ENCODE measurements at places on chromosomes 4 and X.
A peak's percentile ranks its signal among the peaks of the same experiment; 100 is the strongest.

GRCh38 chr4:143358923-143359643, 22.4 kb downstream of the GAB1 start:
- no peak for DNase-seq

DNA sequence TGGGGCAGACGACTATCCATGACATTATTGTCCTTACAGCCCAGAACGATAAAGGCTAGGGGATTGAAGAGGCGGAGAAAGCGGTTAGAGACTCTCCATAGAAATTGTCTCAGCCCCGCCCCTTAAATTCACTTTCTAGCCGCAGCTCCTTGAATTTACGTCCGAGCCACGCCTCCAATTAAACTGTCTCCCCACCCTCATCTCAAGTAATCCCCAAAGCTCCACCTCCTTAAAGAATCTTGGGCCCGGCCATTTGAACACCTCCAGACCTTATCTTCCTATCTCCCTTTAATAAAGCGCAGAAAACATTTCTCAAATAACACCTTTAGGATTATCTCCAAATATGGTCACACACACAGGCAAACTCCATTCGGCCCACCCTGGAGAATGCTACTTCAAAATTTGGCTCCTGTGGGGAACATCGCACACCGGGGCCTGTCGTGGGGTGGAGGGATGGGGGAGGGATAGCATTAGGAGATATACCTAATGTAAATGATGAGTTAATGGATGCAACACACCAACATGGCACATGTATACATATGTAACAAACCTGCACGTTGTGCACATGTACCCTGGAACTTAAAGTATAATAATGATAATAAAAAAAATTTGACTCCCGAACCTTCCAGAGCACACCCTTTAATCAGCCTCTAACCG, 7.2 kb upstream of the MAGIX start:
- peak; percentile 27 for DNase-seq

DNA sequence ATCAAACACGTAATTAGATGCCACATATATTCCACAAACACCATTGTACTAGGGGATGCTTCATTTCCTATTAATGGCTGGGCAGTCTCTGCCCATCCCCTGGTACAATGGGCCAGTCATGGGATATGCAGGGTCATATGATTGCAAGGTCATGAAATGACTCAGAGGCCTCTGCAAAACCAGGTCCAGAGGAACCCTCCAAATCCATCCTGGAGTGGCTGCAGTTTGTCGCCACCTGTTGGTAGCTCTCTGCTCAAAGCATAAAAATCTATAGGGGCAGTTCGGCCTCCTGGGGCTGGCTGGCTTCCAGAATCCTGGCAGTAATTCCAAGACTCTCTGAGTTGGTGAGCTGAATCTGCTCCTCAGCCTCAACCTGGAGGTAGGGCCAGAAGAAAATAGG, 22.9 kb upstream of the PUDP start:
- DNase-seq, result no peak

DNA sequence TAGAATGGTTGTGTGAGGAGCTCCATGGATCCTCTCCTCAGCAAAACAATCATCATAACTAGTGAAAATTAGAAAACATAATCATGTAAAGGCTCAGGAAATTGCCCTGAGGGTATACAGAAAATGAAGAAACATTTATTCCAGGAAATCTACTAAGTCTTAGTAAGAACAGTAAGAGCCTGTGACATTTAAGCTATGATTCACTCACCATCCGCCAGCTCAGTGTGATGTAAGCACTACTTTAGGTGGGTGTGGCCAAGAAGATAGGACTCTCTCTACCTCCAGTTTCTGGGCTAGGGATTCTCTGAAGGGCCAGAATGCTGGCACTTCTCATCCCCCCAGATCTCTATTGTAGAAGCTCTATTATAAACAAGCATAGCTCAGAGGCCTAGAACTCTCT, 147.5 kb downstream of the DLG3 start:
- DNase-seq, result no peak

- DNase-seq, result no peak
Observed at GRCh38 chr4:140135529-140136088, 18.4 kb downstream of the MAML3 start.

GRCh38 chrX:12042615-12043014, 95.7 kb upstream of the FRMPD4 start:
- no peak for DNase-seq

DNA sequence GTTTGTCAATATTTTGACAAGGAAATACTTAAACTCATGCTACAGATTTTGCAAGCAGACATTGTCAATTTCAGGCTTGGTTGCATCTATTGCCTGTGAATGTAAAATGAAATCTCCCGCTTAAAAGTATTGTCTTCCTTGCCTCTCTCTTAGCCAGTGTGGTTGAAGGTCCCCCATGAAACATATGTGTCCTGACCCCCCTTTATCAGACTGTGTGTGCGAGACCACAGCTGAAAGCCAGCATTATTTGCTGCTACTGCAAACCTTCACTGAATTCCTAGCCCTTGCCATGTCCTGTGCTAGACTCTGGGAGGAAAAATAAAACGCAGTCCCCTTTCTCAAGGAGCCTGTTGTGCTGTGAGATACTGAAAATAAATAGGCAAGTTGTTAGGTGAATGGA, 16.6 kb upstream of the CLNK start:
- no peak for DNase-seq

DNA sequence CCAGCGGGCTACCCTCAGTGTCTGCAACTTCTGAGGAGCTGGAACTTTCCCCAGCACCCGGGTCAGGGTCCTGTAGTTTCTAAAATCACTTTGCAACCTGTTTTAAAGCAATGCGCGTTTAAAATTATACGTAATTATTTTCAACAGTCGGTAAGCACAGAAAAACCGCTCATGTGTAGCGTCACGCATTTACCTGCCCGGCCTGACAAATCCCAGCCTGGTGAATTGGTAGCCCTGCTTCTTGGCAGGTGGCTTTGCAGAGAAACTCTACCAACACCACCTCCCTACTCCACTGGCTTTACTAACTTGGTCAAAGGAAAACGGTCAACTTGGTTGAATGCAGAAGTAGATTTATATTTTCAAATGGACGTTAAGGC, 640 bp downstream of the BANK1 start:
- DNase-seq, result no peak

DNA sequence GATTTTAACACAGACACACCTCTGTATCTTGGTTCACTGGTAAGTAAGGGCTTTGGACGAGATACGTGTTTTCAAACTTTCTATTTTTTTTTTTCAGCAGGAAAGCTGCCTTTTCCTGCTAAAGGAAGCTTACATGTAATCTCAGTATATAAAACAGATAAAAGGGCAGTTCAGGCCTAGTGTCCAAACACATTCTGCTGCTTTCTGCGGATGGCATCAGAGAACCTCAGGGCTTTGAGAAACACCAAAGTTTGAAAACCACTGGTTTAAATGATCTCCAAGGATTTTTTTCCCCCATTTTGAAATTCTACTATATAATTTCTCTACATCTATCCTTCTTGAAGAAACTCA, 76.0 kb downstream of the ZAR1 start:
- DNase-seq, result no peak

DNA sequence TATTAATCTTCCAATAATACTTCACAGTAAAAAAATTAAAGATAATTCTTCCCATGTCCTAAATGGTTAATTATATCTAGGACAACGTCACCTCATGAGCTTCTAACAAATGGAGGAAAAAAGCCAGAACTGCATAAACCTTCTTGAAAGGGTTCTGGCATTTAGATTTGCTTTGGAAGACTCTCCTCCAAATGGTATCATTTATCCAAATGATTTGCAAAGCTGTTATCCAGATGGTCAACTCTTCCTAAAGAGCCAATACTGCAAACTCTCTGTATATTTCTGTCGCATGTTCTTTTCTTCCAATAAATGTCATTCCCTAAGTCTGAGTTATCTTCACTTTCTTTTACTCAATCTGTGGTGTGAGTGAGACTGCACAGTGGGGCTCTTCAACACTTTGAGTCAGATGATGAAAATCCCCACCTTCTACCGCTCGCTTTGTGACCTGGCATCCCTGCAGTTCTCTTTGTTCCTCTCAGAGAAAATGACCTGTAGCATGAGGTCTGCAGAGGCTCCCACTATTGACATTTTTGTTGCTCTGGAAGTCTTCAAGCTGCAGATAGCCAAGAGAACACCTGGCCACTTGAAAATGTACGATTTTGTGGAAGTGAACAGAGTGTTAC, 52.9 kb downstream of the TMEM150C start:
- DNase-seq, result no peak

GRCh38 chr4:8305851-8306471, 36.4 kb downstream of the HTRA3 start:
- DNase-seq, result no peak

DNA sequence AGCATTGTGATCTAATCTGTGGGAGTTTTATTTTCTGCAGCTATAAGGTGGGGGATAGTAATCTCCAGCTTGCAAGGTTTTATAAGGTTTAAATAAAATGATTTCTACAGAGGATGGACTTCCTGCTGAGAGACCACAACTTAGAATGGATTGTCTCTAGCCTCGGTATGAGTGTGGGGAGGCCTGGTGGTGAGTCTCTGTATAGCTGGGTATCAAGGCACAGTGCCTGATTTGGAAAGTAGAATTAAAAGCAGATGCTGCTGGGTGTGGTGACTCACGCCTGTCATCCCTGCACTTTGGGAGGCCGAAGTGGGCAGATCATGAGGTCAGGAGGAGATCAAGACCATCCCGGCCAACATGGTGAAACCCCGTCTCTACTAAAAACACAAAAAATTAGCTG, 162.0 kb upstream of the GATB start:
- DNase-seq, result no peak

DNA sequence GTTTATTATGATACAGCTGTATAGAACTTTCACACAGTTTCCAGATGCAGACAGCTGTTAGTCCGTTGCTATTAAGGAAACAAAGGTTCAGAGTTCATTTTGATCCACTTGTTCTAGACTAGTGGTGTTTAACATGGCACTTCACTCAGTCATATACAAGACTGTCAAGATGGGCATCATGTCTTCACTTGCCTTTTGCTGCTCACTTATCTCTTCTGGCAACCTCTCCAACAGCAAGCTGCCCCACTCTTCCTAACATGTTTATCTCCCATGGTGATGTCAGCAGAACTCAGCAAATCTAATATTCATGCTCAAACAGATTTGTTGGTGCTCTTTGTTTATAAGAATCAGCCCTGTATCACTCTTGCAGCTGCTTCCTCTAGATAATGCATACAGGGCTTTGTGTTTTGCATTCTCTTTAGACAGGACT, 236.2 kb upstream of the HAND2 start:
- DNase-seq, result no peak

- DNase-seq, result no peak
Observed at GRCh38 chrX:33205321-33205720, 6.0 kb downstream of the DMD start.

DNA sequence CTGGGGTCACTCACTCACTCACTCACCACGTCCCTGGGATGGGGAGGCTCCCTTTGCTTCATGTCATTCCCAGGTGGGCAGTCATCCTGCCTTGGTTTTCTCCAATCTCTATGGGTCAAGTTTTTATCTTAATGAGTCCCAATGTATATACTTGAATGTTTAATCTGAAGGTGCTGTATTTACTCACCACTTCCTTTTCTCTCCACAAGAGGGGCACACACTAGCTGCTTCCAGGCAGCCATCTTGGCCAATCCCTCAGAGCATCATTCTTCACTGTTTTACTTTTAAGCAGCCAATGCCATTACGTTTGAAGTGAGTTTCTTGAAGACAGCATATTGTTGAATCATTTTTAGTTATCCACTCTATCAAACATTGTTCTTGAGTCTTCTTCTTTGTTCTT, 153.4 kb upstream of the ARSJ start:
- DNase-seq, result no peak

DNA sequence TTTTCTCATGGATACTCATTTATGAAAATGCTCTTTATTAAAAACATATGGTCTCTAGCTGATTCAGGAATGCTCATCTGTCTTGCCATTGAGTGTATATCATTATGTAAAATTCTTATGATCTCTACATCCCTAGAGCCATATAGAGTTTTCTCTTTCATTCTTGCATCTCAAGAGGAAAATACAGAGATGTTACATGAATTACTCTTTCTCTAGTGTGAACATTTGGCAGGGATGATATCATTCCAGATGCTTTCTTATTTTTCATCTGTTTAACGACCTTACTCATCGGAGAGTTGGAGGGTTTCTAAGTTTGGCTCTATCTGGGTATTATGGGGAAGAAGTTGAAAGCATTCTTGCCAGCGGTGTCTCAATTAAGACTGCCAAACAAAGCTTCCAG, 202.9 kb upstream of the SLC7A11 start:
- DNase-seq, result no peak

GRCh38 chr4:4420421-4420820, 33.5 kb downstream of the NSG1 start:
- DNase-seq, result no peak

- no peak for DNase-seq
Observed at GRCh38 chr4:24674279-24674678, 89.9 kb upstream of the DHX15 start.

GRCh38 chr4:162347156-162347841, 183.5 kb upstream of the FSTL5 start:
- DNase-seq, result no peak

GRCh38 chrX:102712981-102713625, 855 bp downstream of the GPRASP2 start:
- no peak for DNase-seq

DNA sequence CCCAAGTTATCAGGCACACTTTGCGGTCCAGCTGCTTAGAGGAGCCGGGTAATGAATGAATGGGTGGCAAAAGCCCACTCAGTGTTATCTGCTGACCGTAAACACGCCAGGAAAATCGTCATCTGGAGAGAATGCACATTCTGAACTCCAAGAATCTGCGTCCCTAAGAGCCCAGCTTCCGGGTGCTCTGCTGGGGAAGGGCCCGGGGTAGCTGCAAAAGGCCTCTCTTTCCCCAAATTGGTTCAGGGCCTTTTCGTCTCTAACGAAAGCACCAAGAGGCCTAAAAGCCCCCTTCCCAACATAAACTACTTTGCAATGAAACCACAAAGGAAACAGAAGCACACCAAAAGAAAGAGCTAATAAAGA, 1.6 kb upstream of the SFRP2 start:
- no peak for DNase-seq

GRCh38 chr4:16106956-16107355, 23.1 kb upstream of the PROM1 start:
- no peak for DNase-seq

DNA sequence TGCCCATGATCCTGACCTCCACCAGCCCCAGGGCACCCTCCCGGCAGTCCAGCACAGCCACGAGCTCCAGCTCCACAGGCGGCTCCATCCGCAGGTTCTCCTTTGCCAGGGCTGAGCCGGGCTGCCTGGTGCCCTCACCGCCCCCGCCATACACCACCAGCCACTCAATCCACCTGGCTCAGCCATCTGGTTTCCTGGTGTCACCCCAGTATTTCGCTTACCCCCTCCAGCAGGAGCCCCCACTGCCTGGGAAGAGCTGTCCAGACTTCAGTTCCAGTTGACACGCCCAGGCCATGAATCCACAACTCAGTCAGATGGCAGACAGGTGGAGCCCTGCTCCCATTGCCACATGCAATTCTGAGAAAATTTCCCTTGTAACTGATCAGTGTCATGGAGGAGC, 3.9 kb downstream of the SHISA3 start:
- DNase-seq, result no peak

DNA sequence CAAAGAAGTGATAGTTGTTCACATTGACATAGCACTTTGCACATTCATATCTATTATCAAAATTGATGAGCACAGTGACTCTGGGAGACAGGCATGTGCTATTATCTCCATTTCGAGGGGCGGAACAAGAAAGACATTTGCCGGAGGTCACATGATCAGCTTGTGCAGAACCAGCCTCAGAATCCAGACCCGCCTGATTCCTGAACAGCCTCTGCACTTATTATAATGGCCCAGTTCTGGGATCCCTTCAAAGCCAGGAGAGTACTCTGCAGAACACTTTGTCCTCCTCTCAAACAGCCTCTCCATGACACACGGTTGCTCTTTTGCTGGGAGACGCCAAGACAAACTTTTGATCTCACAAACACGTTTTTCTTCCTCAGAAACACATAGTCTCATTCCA, 48.4 kb downstream of the RWDD4 start:
- no peak for DNase-seq
